CD4-positive, alpha-beta T cell treated with Interleukin-17A for 1 hour (primary cell): ENCODE measurements at places on chromosomes 16 and 17.

- peak; percentile 33 for DNase-seq
Measured at GRCh38 chr16:24537474-24538337, 1.7 kb upstream of the RBBP6 start.

DNA sequence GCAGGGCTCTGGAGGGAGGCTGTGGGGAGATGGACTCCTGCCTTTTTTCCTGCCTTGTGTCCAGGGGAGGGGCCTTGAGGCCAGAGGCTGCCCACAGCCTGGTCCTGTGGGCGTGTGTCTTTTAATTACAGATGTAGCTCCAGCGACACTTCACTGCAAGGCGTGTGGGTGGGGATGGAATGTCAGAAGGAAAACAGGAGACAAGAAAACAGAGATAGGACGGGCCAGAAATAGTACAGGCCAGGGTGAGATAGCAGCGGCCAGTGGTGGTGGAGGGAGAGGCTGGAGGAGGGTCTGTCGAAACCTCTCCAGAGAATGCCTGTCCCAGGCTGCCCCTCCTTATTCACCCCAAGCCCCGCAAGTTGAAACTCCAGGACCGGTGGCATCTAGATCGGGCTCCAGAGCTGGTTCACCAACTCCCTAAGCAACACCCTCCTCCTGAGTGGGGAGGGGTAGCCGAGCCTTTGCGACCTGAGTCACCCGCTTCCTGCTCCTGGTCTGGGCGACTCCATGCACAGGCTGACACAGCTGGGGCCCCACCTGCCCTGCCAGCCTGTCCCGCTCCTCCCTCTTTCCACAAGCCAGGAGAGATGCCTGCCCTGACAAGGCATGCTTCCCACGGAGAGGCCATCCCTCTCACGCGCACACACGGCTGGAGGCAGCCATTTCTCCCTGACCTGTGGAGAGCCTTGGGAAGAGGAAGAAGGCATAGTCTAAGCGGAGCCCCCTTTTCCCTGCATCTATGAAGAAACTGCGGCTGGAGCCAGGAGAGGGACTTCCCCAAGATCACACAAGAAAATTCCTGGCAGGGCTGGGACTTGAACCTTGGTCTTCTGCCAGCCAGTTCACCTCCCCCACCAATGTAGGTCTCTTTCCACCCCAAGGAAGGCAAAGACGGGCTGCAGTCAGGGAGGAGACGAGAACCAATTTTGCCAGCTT lies 6.6 kb upstream of the JUP start:
- DNase-seq, result no peak

DNA sequence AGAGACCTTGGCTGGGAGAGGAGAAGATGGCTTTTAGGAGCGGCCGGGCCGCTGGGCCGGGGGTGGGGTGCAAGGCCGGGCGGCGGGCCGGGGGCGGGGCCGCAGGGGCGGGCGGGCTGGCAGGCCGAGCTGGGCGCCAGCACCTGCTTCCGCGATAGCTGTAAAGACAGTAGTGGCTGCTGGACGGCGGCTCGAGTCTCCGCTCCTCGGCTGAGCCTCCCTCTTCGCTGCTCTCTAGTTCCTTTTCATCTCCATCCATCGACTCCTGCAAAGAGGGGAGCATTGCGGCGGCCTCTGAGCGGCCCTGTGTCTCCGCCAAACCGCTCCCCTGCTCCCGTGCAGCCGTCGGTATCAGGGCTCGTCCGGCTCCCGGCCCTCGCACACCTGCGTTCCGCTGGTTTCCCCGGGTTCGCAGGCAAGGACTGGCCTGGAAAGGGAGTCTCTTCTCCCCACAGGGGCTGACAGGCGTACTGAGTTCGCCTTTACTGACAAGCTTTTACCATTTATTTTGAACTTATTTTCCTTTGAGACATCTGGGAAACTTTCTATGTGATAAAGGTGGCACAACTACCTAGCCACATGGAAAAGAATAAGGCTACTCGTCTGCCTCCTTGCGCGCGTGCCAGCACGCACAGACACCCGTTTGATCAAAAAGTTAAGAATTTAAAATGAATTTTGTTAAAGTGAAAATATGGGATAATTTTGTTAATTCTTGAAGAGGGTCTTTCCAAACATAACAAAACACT lies at the start of gene C17orf75:
Gene C17orf75, minus strand, starts transcription at position 317 of the 746 bp plus-strand sequence. Its CDS starts 34 bp downstream, at position 283.
- DNase-seq, result peak; percentile 82

- DNase-seq, result no peak
Measured at GRCh38 chr17:13544292-13544691, 57.4 kb downstream of the HS3ST3A1 start.

GRCh38 chr16:85369741-85370528 lies 243.2 kb upstream of the GSE1 start:
- DNase-seq, result peak; percentile 13

DNA sequence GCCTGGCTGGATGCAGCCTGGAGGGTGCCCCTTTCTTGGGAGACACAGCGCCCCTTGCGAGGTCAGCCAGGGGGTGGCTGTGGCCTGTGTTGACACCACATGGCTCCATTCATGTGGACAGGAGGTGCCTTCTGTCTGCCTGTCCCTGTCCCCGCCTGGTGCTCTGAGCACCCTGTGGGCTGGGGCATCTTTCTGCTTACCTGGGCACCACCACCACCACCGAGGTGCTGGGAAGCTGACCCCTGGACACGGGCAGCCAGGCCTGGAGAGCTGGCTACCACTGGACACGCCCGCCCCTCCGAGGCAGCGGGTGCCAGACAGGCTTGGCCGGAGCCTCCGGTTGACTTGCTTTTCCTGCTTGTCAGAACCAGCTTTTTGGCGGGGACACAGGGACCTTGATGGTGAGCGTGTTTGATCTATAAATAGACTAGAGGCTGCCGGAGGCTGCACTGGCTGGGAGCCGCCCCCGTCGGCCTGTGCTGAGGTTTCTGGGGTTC lies 121.3 kb upstream of the GSE1 start:
- DNase-seq, result no peak

DNA sequence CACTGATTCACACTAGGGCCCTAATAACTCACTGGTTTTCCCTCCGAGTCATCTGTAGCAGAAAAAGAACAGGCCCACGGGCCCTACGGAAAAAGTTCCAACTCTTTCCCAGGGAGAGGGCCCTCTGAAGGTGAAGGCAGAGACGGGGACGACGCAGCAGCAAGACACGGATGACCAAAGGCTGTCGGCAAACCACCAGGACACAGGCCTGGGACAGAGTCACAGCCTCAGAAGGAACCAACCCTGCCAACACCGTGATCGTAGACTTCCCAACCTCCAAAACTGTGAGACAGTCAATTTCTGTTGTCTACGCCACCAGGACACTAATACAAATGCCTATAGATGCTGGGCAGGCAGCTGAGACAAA lies 5.2 kb upstream of the SPHK1 start:
- no peak for DNase-seq

DNA sequence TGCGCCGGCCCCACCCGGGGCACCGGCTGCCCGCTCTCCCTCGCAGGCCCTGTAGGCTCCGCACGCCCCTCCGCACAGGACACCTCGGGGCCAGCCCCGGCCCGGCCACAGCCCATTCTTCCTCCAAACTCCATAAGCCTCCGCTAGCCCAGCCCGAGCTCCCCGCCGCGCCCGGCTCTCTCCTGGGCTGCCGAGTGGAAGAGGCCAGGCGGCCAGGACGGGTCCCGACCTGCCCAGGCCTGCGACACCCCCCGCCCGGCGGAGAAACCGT lies 397 bp downstream of the NCOR1 start:
- peak; percentile 26 for DNase-seq

- DNase-seq, result no peak
Measured at GRCh38 chr16:84537491-84538151, 33.2 kb upstream of the MEAK7 start.

GRCh38 chr16:49635009-49635350 lies 220.9 kb downstream of the ZNF423 start:
- no peak for DNase-seq

GRCh38 chr17:42514867-42515266 lies 21.2 kb upstream of the NAGLU start:
- no peak for DNase-seq

GRCh38 chr16:13453325-13453724 lies 466.6 kb upstream of the ERCC4 start:
- no peak for DNase-seq

- no peak for DNase-seq
Measured at GRCh38 chr16:4623593-4623992, 1.0 kb upstream of the MGRN1 start.

DNA sequence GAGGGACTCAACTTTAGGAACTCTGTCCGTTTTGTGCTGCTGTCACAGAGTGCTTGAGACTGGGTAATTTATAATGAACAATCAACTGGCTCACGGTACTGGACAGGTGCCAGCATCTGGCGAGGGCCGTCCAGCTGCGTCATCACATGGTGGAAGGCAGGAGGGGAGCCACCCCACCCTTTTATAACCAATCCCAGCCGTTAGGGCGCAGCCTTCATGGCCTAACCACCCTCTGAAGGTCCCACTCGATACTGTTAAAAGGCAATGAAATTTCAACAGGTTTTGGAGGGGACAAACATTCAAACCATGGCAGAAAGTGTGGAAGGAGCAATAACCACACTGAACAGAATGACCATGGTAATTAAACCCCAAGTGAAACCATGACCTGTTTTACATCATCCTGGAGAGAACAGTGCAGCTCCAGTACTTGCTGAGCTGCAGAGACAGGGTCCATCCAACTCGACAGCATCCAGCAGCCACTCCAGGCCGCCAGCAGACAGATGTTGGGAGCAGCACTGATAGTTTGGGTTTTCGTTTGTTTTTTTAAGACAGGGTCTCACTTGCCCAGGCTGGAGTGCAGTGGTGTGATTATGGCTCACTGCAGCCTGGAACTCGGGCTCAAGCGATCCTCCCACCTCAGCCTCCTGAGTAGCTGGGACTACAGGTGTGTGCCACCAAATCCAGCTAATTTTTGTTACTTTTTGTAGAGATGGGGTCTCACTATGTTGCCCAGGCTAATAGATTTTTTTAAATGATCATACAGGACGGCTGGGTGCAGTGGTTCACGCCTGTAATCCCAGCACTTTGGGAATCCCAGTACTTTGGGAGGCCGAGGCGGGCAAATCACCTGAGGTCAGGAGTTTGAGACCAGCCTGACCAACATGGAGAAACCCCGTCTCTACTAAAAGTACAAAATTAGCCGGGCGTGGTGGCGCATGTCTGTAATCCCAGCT lies 11.0 kb downstream of the CHMP6 start:
- DNase-seq, result no peak

- no peak for DNase-seq
Measured at GRCh38 chr17:64527914-64528313, 21.1 kb downstream of the CEP95 start.

DNA sequence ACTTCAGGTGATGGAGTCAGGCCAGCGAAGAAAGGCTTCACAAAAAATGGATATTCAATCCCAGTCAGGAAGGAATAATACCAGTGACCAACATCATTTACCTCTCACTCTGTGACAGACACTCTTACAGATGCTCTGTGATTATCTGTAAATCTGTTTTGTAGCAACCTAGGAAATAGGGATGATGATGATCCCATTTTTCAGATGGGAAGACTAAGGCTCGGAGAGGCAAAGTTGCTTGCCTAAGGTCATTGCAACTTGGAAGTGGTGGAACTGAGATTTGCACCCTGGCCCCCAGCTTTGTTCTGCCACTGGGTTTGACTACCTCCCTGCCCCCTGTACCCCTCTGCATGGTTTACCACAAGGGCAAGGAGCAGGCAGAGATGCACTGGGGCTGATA lies 14.1 kb upstream of the WSCD1 start:
- DNase-seq, result no peak

- no peak for DNase-seq
Measured at GRCh38 chr17:49510720-49511110, 15.6 kb downstream of the NGFR start.

- DNase-seq, result no peak
Measured at GRCh38 chr17:80637048-80637781, 92.6 kb downstream of the RPTOR start.

- no peak for DNase-seq
Measured at GRCh38 chr17:47692137-47692894, 1.6 kb upstream of the TBKBP1 start.

DNA sequence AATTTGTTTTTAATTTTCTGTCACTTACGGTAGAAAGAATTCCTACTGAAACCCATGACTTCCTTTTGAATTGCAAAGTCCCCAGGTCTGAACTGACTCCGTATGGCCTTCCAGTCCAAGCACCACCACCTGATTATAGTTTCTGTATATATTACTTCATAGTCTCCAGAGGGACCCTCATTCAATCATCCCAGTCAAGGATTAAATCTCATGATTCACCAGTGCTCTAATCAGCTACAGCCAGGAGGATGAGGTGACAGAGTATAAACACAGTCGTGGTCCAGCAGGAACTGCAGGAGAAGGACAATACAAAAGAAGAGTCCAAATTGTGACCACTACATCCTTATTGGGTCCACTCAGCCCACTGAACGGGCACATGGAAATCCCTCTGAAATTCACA lies 418.9 kb upstream of the C16orf82 start:
- no peak for DNase-seq

GRCh38 chr16:67846063-67846319 lies 742 bp upstream of the NUTF2 start:
- no peak for DNase-seq

GRCh38 chr16:53537626-53538025 lies 34.6 kb upstream of the AKTIP start:
- peak; percentile 24 for DNase-seq

- no peak for DNase-seq
Measured at GRCh38 chr16:25750488-25751216, 58.9 kb downstream of the HS3ST4 start.

- DNase-seq, result no peak
Measured at GRCh38 chr16:56769677-56770076, 39.7 kb downstream of the NUP93 start.

DNA sequence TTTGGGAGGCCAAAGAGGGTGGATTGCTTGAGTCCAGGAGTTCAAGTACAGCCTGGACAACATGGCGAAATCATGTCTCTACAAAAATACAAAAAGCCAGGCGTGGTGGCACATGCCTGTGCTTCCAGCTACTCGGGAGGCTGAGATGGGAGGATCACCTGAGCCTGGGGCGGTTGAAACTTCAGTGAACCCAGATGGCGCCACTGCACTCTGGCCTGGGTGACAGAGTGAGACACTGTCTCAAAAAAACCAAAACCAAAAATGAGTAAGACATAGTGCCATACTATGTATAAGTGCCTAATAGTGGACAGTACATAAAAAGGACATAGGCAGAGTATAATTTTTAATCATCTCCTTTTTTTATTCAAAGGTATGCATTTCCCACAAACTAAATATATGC lies 4.0 kb downstream of the CTC1 start:
- DNase-seq, result peak; percentile 53

DNA sequence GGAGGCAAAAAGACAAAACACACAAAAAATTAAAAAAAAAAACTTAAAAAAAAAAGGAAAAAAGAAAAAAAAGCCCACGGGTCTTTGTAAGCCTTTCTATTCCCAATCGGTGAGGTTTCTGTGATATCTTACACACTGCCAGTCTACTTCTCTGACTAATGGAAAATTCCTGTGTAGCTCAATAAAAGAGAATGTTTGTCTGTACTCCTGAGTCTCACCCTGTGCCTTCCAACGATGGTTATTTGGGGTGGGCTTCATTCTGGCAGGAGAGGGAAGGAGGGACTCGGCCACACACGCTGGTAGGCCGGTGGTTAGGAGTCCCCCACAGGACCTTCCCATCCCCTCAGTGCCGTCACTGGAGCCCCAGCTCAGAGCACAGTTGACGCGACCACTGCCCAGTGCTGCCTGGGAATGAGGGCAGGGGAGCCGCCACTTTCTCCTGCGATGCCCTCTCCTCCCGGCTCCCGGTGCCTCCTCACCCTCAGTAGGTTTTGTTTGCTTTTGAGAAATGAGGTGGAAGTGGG lies 68.0 kb downstream of the AMFR start:
- no peak for DNase-seq
